ENCODE measurements at places on chromosomes 2 and 18.

DNA sequence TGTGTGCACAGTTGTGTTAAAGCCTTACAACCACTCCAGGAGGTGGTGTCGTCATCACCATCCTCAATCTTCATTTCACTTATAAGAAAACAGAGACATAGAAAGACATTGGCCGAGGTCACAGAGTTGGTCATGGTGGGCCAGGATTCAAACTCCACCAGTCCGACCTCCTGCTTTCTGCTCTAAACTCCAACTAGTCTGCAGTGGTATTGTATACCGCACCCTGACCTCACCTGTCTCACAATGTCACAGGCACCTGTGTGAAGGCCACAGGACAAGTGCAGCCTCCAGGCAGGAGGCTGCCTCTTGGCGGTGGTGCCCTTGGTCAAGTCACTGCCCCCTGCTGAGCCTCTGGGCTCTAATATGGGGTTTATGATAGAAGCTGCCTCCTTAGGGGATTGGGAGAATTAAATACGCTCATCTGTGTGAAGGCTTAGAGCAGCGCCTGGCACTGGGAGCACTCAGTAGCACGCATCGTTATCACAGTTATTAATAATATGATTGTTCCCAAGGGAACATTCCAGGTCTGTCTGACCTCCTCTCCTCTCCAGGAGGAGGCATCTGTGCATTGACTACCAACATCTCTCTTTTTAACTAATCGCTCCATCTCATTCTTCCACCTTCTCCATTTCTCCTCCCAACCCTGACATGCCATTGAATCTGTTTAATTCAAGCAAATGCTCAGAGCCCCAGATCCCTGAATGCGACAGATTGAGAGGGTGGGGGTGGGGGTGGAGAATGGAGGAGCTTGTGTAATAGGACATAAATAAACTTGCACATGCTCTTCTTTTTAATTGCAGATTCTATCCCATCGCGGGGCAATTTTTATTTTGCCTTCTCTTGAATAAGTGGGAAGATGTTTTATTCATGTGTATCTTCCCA lies 112.7 kb downstream of the MCFD2 start:
- DNase-seq: peak; percentile 10

GRCh38 chr18:9916077-9916639 lies 2.3 kb downstream of the VAPA start:
- DNase-seq: no peak

GRCh38 chr18:53567929-53568574 lies 656.4 kb downstream of the MBD2 start:
- DNase-seq: peak; percentile 9

GRCh38 chr2:19358242-19359020 lies at the start of gene OSR1:
Gene OSR1 (minus strand): TSS chr2:19358623. CDS start chr2:19353805, 4,818 bp downstream.
- DNase-seq: no peak

- DNase-seq: no peak
These were observed 274.9 kb upstream of the GYPC start for GRCh38 chr2:126381091-126381490.

- DNase-seq: no peak
These were observed 46.4 kb upstream of the MRPL33 start for GRCh38 chr2:27724905-27725701.

- no peak for DNase-seq
These were observed 59.9 kb downstream of the VIT start for GRCh38 chr2:36756438-36756837.

GRCh38 chr2:202679980-202680379 lies 45.2 kb downstream of the FAM117B start:
- DNase-seq: no peak

GRCh38 chr2:211447548-211447947 lies 891.1 kb downstream of the CPS1 start:
- DNase-seq: no peak

GRCh38 chr2:4175343-4175742 lies 472.0 kb downstream of the DCDC2C start:
- no peak for DNase-seq

- DNase-seq: no peak
These were observed at the start of gene CGREF1 for GRCh38 chr2:27118525-27119329. Gene CGREF1 (minus strand): TSS chr2:27119128. CDS start chr2:27104366, 14,762 bp downstream.

DNA sequence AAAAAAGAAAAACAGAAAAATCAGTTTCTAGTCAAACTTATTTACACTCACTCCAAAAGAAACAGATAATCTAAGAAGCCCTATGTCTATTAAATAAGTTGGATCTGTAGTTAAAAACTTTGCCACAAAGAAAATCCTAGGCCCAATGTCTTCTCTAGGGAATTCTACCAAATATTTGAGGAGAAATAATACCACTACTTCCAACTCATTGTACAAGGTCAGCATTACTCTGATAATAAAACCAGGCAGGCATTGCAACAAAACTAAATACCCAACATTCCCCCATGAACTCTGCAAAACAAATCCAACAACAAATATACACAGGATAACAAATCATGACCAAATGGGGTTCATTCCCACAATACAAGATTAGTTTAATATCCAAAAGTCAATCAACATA lies 73.8 kb upstream of the ST8SIA5 start:
- DNase-seq: no peak

DNA sequence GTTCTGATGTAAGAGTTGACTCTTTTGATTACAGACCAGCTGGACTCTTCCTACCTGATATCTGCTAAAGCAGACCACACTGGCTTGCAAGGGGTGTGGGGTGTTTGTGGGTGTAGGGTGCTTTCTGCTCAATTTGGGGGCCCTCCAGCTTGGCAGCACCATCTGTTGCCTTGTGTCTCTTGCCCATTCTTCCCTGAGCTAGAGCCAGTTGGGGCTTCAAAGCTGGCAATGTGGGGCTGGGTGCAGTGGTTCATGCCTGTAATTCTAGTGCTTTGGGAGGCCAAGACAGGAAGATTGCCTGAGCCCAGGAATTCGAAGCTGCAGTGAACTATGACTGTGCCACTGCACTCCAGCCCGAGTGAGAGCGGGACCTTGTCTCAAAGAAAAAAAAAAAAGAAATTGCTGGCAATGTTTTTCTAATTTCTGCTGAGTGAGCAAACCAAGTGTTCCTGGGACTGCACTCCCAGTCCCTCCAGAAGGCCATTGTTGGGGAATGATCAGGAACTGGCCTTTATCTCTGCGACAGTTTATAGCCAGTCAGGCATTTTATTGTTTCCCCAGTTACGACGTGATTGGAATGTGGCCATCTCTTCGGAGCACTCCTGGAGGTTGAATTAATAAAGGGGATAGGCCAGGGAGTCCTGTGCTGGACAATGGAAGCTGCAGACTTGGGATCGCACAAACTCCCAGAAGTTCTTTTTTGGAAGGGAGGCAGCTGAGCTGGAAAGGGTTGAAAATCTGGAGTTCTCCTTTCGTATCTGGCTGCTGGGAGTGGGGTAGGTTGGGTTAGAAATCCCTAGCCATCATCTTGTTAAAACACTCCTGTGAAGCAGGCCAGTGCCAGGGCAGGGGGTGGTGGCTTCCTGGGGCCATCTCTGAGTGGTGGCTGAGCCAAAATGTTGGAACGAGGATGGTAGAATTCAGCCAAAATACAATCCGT lies 57.2 kb downstream of the LIPG start:
- no peak for DNase-seq

GRCh38 chr2:239361311-239361642 lies 39.5 kb downstream of the HDAC4 start:
- DNase-seq: no peak
